B cell (primary cell): ENCODE measurements at places on chromosomes 6 and 20.

DNA sequence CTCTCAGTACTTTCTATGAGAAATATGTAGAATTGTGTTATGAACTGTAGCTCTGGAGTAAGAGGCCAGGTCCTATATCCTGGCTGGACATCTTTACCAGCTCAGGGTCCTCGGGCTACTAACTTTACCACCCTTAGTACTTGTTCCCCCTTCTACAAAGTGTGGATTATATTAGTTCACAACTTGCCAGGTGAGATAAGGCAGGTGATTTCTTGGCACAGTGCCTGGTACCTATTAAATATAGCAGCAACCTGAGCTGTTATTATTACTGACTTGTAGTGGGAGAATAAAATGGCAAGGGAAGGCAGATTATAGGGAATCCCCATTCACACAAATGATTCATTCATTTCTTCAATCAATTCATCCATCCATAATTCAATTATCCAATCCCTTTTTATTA, 150.1 kb downstream of the DOK5 start:
- DNase-seq, result no peak

- no peak for DNase-seq
These were observed 33.9 kb downstream of the ITPR3 start for GRCh38 chr6:33654831-33655554.

- peak; percentile 20 for DNase-seq
These were observed 28.2 kb upstream of the FABP7 start for GRCh38 chr6:122751326-122751725.

- DNase-seq, result no peak
These were observed 18.3 kb downstream of the RSPO3 start for GRCh38 chr6:127136786-127137185.

DNA sequence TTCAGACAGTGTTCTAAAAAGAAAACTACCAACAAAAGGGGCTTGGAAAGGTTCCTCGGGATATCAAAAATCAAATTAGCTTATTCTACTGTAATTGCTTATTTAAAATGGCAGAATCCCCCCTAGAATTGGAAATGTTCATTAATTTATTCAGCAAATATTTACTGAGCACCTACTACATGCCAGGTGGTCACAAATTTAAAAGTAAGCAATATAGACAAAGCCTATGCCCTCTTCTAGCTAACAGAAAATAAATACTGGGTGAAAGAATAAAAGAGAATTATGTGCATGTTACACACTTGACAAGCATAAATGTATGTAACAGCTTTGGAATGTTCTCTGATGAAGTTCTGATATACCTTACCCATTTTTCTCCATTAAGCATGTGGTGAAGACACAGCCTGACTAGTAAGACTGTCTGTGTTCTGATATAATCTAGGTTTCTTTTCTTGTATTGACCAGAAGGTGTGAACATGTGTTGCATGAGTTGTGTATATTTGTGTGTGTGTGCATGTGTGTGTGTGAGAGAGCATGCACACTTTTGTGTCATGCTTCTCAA, 606.7 kb upstream of the CITED2 start:
- no peak for DNase-seq

- no peak for DNase-seq
These were observed 59.2 kb downstream of the SNRNP48 start for GRCh38 chr6:7649037-7649810.

DNA sequence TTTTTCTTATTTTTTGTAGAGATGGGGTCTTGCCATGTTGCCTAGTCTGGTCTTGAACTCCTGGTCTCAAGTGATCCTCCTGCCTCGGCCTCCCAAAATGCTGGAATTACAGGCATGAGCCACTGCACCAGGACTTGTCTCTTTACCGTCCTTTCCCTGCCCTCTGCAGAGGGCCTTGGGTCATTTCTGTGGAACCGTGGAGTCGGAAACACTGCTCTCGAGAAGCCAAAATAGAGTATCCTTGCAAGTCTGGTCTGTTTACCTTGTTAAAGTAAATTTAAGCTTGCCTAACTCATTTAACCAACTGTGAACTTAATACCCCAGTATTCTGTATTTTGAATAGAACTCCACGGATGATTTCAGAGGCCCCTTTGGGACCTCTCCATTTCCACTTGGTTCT, 51.4 kb downstream of the KDM1B start:
- no peak for DNase-seq

DNA sequence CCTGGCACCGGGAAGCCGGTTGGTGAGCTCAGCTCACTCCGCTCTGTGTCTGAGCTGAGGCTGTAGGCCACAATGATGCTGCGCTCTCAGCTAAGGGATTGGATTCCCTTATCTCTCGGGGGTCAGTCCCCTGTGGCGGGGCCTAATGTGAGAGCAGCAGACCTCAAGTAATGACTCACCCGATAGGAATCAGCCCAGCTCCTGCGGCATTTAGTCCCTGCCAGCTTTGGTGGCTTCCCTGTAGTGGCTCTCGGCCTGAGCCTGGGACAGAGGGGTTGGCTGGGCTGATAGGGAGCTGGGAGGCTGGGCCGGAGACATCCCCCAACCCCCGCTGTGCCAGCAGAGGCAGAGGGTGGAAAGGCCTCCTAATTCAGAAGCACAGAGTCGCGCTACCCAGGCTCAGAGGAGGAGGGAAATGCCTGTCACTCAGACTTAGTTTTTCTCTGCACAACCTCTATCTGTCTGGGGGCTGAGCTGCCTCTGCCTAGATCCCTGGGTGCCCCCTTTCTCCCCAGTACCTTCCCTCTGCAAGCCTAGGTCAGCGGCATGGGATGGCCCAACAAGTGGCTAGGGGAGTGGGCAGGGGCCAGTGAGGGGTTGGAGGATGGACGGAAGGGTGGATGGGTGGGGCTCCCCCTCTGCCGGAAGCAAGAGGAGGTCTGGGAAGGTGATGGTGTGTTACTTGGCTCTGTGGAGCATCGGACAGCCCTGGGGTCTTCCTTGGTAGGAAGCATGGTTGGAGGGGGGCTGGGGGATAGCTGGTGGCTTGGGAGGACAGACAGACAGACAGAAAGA, 92.2 kb downstream of the CDH22 start:
- no peak for DNase-seq

DNA sequence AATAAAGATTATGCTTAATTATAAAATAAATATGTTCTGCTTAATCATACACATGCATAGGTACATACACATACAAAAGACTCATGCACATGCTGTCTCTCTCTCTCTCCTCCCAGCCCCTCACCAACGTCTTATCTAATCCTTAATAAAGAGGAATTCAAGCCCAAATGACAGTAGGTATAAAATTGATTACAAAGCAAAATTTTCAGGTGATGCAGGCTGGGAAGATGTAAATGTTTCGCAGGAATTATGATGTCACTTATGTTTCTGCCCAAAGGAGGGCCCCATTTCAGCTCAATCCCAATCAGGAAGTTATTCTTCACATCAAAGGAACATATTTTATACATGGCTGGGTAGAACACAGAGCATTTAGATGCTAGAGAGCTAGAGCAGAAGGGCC, 284.6 kb upstream of the ID4 start:
- DNase-seq, result no peak

DNA sequence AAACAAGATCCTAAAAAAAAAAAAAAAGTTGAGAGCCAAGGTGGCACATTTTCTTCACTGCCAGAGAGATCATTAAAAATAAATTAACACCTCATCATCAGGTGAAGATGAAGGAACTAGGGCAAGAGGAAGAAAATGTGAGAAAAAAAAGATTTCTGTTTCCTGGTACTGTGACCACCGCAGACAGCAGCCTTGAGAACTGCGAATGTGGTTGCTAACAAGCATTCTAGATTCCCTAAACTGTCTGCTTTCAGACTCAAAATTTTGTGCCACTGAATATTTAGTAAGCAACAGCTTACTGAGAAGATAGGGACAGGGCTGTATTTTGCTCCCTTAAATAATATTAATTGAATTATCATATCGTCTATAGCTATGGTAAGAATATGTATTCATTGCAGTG, 24.1 kb upstream of the MBOAT1 start:
- DNase-seq, result no peak

GRCh38 chr6:6482256-6482655, 106.3 kb upstream of the LY86 start:
- no peak for DNase-seq

GRCh38 chr20:20454850-20455627, 87.1 kb downstream of the INSM1 start:
- DNase-seq, result no peak

DNA sequence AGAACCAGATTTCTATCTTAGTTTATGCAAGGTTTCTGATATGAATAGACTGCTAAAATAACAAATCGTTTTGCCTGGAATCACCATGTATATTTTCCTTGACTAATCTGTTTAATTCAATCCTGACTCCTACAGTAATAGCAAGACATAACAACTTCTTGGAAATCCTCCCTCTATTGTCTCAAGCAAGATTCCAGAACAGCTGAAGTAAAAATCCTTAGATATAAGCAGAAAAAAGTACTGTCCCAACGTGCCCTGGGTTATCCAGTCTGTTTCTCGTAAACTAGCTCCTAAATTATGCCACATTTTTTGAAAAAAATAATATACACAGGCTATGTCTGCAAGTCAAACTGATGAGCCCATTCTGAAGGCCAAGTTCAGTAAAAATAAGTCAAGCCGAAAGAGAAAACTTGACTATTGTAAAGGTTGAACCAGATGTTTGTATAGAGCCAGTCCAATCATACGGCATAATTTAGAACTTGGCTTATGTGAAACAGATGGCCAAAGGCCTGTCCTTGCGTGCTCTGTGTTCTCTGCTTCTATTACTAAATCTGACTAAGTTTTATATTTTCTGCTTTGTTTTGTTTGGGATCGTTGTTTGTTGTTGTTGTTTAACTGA, 341.6 kb upstream of the NRSN1 start:
- DNase-seq, result no peak

- DNase-seq, result no peak
These were observed 35.4 kb upstream of the SSTR4 start for GRCh38 chr20:22999756-23000155.

DNA sequence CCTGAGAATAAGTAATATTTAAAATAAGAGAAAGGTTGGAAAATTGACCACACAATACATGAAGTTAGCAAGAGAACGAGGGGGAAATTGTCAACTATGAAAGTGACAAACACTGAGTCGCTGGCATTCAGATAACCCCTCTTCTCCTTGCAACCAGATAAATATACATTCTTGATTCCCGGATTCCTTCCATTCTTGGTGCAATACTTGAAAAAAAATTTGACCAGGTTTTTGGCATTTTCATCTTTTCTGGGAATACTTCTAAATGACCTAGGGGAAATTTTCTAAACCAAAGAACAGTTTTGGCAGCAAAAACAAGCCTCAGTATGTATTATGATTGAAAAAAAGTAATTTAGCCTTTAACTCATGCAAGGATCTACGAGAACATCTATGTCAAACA, 164.0 kb downstream of the PDE7B start:
- no peak for DNase-seq

- no peak for DNase-seq
These were observed 41.9 kb downstream of the SYNJ2 start for GRCh38 chr6:158023597-158023939.

- no peak for DNase-seq
These were observed 233.9 kb upstream of the ZNF217 start for GRCh38 chr20:53827292-53828087.

DNA sequence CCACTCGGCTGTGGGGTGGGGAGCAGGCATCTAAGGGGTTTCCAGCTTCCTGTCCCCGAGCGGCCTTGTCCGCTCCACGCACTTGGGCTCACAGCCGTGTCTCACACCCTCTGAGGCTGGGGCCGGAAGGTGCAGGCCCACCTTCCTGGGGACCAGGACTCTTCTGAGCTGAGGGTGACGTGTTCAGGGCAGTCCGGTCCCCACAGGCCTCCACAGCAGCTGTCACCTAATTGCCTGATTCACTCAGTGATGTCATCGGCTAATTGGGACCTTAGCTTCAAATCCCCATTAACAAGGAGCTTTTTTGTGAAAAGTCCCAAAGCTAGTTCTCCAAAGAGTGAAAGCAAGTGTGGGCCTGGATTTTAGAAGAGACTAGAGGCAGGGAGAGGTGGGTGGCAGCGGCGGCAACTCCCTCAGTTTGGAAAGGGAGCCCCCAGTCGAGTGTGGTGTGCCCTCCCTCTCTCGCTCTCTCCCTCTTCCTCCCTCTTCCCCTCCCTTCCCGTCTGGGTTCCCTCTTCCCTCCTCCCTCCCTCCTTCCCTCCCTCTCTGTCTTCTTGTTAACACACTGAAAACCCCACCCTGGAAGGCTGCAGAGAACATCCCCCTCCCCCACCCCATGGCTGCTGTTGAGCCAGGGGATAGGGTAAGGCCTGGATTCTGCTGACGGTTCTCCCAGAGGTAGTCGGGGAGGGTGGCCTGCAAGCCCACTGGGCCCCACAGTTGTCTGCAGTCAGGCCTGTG, 39.0 kb downstream of the MYT1 start:
- DNase-seq, result no peak

DNA sequence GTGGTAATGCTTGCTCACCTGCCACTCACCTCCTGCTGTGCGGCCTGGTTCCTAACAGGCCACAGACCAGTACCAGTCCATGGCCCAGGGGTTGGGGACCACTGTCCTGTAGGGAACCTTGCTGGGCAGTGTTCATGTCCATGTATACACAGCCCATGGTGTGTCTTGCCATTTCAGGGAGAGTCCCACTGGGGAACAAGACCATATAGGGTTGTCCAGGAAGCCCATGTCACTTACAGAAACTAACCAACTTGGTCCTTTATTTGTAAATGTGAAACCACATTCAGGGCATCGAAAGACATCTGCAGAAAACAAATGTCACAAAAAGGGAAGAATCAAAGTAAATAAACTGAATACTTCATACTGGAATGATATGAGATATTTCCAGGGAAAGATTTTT, 179.1 kb downstream of the NFATC2 start:
- DNase-seq, result no peak

DNA sequence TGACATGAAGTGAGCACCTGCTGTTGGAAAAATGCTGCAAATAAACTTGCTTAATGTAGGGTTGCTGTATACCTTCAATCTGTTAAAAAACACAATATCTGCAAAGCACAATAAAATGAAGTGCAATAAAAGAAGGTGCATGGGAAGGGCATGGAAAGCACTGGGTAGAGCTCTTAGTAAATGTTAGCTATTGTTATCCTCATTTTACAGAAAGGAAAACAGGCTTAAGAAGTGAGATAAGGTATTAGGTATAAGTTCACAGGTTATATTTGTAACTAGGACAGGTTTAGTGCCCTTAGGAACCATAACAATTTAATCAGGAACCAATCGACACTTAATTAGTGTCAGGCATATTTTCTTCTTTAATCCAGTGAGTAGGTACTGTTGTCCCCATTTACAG, 36.7 kb downstream of the SLC22A2 start:
- no peak for DNase-seq

DNA sequence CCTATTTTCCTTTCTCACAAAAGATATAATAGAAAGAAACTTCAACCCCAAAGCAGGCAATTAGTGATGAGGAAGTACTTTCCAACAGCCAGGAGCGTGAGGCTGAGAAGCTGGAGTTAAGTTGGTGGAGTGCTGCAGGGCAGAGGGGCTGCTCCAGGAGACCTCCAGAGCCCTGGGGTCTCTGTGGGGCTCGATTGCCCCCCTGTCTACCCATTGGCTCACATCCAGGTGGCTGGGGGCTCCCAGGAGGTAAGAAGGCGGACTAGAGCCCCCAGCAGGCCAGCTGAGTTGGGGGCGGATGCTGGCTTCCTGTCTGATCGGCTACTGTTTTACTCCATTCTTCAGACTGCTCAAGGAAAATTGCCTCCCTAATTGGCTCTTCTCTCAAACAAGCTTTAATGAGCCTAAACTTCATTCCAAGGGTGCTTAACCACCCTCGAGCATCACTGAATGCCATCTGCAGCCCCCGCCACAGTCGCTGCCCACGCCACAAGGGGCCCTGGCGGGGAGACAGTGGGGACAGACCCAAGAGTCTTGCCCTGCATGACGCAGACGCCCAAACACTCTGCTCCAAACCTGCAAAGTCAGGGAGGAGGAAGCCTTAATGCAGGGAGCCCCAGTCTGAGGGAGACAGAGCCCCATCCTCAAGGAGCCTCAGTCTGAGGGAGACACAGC, 78.6 kb downstream of the MDGA1 start:
- peak; percentile 18 for DNase-seq
